ENCODE measurements at places on chromosomes 5 and 9. TPM values are rescaled to one million over a fixed set of nuclear protein-coding genes. Genes with fewer than 3 reads are reported as not detected.

- DNase-seq, result no peak
These were observed 33.6 kb downstream of the UGT3A2 start for GRCh38 chr5:36033047-36033446.

GRCh38 chr9:94002316-94003140 lies 47.4 kb upstream of the BARX1 start:
- DNase-seq, result peak; percentile 37

The ARID3C gene
- not detected for total RNA-seq

The CATSPER3 gene
- total RNA-seq, result 0.39 TPM

DNA sequence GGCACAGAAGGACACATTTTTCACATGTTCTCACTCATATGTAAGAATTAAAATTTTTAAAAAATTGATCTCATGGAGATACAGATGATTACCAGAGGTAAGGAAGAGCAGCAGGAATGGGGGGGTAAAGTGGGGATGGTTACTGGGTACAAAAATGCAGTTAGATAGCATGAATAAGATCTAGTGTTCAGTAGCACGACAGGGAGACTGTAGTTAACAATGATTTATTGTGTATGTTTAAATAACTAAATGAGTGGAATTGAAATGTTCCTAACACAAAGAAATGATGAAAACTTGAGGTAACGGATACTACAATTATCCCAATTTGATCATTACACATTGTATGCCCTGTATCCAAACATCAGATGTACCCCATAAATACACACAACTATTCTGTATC lies 15.2 kb upstream of the TGFBI start:
- DNase-seq, result no peak

The EIF4EBP3 gene
- total RNA-seq, result 13.7 TPM

The GMCL2 gene
- not detected for total RNA-seq

- DNase-seq, result no peak
These were observed 225.9 kb downstream of the RFX3 start for GRCh38 chr9:3299872-3300271.

DNA sequence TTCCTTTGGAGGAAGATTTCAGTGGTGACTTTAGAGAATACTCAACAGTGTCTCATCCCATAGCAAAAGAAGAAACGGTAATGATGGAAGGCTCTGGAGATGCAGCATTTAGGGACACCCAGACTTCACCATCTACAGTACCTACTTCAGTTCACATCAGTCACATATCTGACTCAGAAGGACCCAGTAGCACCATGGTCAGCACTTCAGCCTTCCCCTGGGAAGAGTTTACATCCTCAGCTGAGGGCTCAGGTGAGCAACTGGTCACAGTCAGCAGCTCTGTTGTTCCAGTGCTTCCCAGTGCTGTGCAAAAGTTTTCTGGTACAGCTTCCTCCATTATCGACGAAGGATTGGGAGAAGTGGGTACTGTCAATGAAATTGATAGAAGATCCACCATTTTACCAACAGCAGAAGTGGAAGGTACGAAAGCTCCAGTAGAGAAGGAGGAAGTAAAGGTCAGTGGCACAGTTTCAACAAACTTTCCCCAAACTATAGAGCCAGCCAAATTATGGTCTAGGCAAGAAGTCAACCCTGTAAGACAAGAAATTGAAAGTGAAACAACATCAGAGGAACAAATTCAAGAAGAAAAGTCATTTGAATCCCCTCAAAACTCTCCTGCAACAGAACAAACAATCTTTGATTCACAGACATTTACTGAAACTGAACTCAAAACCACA lies 67.4 kb downstream of the VCAN start:
- DNase-seq, result no peak

DNA sequence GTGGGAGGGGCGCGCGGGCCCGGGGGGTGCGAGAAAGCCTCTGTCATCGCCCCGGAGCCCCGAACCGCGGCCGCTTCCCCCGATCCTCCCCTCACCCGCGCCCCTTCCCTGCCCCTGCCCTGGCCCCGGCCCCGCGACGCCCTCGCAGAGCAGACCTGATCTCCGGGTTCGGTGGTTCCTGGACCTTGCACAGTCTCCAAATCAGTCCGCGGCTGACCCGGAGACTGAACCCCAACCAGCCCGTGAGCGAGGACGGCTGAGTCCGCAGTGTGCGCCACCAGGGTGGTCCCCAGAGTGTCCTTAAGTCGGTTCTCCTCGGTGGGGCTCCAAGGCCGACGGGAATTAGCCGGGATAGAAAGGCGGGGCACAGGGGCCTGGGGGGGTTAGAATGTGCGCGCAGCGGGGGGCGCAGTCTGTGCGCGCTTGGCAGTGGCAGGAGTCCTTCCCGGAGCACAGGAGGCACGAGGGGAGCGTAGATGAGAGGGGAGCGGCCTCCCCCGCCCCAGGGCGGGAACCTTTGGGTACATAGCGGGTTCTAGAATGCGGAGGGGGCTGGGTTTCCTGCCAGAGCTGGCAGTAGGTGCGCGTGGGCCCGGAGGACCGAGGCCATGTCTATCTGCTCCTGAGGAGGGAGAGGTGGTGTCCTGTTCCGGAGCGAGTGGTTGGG lies 779 bp downstream of the PKN3 start:
- DNase-seq, result peak; percentile 42

DNA sequence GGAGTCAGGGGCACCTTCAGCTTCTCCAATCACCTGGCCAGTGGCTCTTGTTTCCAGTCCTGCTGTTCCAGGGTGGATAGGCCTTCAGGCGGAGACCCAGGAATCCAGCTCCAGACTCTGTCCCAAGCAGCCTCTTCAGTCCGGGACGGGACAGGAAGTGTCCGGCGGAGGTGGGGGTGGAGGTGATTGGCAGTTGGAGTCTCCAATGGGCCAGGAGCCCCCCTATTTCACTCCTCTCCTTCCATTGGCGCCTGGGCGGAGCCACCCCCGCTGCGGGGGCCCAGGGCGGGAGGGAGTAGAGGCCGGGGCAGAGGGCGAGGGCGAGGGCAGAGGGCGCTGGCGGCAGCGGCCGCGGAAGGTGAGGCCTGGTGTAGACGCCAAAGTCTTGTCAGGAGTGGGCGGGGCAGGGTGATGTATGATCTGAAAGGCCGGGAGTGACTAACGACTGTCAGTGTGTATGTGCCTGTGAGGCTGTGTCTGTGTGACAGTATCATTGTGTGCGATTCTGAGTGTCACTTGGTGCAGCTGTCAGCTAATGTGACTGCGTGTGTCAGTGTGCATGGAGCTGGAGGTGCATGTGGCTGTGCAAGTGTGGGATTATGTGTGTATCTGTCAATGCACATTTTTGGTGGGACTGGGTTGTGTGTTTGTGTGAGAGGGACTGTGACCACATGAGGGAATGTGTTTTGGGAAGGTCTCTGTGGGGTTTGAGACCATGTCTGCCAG lies at the start of gene IL11RA:
Gene IL11RA (plus strand): TSS at position 310 of the 726 bp plus-strand sequence. CDS start 3,033 bp downstream, outside the sequence.
- peak; percentile 50 for DNase-seq

- DNase-seq, result no peak
These were observed 25.4 kb upstream of the SNX18 start for GRCh38 chr5:54492178-54492577.

DNA sequence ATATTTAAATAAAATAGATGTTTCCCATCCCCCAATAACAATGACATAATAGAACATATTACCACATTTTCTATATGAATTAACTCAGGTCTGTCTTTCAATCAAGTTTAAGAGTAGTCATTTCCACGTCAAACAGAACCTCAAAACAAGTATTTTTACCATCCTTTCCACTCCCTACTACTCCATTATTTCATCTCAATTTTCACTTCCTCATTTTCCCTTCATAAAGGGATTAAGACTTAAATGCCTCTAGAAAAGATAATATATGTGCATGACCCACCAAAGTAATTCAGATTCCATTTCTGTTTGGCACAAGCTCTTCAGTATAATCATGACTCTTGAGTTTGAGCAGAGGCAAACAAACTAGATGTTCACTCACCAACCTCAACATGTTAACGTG lies 40.4 kb downstream of the ELOVL7 start:
- no peak for DNase-seq

GRCh38 chr9:26833792-26834191 lies 58.8 kb downstream of the CAAP1 start:
- DNase-seq, result no peak

DNA sequence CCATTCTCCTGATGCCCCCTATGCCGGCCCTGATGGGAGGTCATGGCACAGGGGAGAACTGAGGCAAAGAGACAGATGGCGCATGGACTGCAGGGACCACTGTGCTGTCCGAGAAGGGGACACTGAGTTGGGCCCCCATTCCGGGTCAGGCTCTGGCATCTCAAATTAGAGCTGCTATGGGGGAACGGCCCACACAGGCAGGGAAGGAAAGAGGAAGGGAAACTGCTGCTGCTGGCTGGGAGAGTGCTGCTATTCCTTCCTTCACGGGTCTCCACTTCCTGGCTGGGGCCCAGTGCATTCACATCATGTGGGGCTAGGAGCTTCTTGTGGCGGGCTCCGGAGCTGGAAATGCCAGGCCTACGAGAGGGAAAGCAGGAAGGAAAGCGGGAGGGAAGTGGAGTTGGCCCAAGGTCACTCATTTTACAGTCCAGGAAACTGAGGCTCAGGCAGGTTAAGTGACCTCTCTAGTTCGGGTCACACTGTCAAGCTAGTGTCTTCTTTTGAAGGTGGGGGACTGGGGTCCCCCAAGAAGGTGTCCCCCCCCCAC lies 1.3 kb upstream of the CARD19 start:
- DNase-seq, result peak; percentile 57

DNA sequence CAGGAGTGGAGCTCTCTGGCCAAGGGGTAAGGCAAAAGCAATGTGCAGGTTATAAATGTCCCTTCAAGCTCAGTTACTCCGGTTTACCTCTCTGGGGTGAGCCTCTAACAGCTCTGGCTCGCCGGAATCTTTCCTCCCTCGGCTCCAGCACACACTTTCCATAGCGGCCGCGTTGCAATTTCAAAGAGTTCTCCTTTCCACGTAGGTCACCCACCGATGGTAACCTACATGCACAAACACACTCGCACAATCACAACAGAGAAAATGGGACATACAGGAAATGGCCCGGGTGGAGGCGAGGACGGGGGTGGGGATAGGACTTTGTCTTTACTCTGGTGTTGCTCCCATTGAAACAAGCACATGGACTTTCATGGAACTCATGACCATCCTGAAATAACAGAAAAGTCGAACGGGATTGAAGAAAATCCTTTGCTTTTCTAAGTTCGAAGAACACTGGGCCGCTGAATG lies 1.2 kb downstream of the LHFPL2 start:
- no peak for DNase-seq

- DNase-seq, result no peak
These were observed 168.9 kb upstream of the CCNH start for GRCh38 chr5:87581661-87582060.

- DNase-seq, result no peak
These were observed 84.3 kb downstream of the ZNF462 start for GRCh38 chr9:106947106-106947900.

DNA sequence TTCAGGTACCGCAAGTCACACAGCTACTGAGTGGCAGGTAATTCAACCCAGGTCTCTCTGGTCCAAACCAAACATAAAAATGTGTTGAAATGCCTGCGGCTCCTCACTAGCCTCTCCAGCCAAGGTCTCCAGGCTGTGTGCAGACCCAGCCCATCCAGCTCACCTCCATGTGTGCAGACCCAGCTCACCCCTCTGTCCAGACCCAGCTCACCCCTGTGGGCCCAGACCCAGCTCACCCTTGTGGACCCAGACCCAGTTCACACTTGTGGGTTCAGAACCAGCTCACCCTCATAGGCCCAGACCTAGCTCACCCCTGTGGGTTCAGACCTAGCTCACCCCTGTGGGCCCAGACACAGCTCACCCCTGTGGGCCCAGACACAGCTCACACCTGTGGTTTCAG lies 188.0 kb upstream of the ADCY2 start:
- DNase-seq, result no peak

The ANXA2R gene
- 38.2 TPM for total RNA-seq

The TTC33 gene
- 7.1 TPM for total RNA-seq

GRCh38 chr5:78776637-78777036 lies 128.1 kb upstream of the LHFPL2 start:
- DNase-seq, result no peak

DNA sequence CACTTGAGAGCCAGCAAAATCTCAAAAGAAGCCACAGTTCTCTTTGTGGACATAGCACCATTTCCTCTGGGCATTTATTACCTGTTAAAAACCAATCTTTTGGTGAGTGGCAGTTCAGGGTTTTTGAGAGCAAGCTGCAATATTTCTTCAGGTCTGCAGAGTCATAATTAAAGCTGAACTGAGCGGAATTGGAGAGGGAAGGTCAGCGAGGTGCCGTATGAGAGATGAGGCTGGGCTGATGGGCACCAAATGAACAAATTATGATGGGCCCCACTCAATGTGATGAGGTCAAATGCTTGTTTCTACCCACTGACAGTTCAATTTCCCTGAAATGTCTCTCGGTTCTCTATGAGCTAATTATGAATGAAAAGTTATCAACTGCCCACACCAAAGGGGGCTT lies 231.9 kb downstream of the AP3B1 start:
- DNase-seq, result no peak

The MEIKIN gene
- total RNA-seq, result not detected

- no peak for DNase-seq
These were observed 30.0 kb downstream of the RAPGEF1 start for GRCh38 chr9:131709771-131710431.

DNA sequence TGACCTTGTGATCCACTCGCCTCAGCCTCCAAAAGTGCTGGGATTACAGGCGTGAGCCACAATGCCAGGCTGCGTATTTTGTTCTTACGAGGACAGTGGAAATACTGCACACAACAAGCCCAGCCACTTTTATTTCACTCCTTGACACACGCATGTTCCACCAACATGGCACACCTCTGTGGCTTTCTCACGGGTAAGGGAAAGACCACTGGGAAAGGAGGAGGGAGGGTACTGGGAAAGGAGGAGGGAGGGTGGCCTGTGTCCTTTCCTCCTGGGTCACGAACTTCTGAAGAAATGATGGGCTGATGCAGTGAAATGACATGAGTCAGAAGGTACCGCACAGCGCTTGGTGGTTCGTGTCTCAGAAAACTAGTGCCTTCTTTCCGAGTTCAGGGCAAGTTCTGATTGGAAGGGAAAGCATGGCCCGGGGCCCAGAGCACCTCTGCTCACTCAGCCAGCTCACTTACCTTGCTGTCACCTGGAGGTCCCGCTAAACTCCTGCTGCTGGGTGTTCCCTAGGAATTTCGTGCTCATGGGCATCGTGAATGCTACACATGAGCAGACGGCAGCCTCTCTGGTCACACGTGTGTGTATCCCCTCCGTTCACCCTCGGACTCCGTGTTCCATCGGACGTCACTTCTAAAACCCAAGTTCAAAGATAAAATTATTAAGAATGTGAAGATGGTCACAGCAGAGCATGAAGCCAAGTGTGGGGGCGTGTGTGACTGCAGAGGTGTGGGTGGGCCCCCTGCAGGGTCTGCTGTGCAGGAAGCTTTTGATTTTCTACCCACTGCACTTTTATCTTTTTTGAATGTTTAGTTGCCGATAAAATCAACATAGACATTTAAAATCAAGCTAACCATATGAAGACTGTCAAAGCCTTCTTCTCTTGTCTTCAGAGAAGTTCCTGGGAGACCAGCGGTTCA lies 42.9 kb downstream of the LAMC3 start:
- no peak for DNase-seq
